ENCODE measurements at places on chromosomes 4 and X.

- DNase-seq = no peak
These were observed 35.6 kb downstream of the STEEP1 start for GRCh38 chrX:119529345-119530276.

DNA sequence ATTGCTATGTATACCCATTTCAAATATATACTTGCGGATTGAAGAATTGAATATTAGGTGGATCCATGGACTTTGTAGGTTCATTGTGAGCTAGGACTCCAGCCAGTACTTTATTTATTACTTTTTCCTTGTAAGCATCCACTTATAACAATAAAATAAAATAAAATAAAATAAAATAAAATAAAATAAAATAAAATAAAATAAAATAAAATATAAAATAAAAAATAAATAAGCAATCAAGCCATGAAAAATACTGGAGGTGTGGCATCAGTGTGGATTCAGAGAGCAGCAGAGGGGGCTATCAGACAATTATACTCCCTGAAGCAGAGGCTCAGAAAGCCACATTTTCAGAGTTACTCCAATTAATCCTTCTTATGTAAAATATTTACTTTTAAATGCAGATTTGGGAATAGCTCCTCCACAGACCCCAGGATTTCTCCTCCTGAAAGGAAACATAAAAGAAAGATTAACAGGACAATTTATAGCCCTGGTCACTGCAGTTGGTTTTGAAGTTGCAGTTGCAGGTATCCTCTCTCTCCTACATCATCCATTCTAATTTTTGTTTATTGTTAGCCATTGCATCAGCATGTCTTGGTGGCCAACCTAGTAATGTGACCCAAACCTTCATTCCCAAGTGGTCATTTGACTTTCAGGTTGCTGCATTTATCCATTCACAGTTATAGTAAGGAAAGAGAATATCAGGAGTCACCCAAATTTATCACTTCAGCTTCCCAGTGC lies 2025.2 kb upstream of the IGFBP7 start:
- no peak for DNase-seq

- no peak for DNase-seq
These were observed 33.8 kb upstream of the FAT4 start for GRCh38 chr4:125280892-125281403.

- no peak for DNase-seq
These were observed 85.0 kb upstream of the TENT5D start for GRCh38 chrX:80335062-80335830.

DNA sequence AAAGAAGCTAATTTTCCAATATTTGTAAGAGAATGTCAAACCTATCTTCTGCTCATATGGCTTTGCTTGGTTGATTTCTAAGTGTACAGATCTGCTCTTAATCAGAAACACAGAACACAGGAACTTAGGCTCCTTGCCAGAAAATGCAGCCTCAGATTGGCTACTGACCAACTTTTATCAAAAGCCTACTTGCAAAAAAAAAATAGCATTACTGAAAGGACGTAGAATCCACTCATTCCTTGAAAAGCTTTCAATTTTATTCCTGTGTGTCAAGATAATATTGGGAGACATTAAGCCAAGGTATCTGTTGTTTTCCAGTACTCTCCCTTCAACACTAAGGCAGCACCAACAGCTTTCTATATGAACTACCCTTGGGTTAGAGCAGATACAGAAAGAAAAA lies 127.6 kb upstream of the INTU start:
- no peak for DNase-seq

DNA sequence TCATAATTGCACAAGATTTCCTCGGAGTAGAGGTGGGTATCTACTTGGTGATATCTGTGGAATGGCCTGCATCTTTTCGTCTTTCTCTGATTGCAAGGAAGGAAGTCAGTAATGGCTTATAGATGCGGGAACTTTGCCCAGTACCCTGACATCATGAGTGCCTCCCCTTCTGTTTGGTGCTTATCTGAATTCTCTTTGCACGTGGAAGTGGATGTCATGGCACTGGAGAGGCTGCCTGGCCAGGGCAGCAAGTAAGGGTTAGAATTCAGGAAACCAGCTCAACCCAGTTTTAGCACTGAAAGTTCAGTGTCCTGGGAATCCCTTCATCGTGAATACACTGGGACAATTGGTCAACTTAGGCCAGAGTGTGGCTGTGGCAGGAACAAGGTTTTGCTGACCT lies 83.5 kb upstream of the RAPGEF2 start:
- no peak for DNase-seq

GRCh38 chrX:14529290-14529989 lies at the start of gene GLRA2:
Gene GLRA2 (plus strand): TSS chrX:14529536. CDS start chrX:14530058, 522 bp downstream.
- peak; percentile 27 for DNase-seq

- no peak for DNase-seq
These were observed 222.3 kb downstream of the FAM47A start for GRCh38 chrX:33909836-33910235.

DNA sequence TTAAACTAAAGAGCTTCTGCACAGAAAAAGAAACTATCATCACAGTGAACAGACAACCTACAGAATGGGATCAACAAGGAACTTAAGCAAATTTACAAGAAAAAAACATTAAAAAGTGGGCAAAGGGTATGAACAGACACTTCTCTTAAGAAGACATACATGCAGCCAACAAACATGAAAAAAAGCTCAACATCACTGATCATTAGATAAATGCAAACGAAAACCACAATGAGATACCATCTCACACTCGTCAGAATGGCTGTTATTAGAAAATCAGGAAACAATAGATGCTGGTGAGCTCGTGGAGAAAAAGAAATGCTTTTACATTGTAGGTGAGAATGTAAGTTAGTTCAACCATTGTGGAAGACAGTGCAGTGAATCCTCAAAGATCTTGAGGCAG lies 27.8 kb downstream of the PAPSS1 start:
- no peak for DNase-seq

DNA sequence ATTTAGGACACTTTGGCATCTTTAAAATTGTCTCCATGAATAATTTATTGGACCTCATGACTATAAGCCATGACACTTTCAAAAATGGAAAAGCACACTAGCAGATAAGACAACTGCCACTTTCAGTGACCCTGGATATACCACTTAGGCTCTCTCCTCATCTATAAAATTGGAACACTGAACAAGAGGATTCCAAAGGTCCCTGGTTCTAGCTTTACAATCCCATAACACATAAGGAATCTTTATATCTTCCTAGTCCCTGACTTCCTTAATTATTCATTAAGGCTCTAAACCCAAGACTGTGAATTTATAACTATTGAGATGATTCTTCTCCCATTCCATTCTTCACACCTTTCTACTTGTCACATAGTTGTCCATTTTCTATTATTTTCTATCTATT lies 190.2 kb downstream of the SCFD2 start:
- DNase-seq = no peak

DNA sequence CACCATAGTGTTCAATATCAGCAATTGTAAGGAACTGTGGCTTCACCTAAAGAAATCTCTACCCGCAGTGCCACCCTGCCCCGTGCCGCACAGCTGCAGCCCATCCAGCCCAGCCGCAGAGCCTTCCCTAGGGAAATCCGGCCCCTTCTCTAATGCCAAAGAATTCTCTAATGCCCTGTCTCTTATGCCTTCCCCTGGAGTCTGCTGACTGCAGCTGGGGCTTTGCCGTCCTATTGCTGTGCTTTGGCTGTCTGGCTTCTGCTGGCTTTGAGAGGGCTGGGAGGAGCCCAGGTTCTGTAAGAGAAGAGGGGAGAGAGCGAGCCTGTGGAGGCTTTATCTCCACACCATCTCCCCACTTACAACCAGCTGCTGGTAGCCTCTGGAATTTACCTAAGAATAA lies 85.9 kb upstream of the HELT start:
- DNase-seq = no peak

DNA sequence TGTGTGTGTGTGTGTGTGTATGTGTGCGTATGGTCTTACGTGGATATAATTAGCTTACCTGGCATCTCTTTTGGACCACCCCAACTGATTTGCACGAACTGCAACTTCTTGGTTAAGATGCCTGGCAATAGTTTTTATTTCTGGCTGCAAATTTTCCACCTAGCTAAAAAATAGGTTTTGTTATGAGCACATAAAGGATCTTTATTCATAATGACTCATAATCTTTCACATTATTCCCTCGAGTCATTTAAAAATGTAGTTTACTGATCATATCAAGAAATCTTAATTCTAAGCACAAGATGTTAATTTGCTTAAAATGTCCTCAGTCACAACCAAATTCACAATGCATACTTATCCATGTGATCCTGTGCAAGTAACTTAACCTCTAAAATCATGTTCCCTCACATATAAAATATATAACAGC lies 1.5 kb downstream of the COX18 start:
- DNase-seq = no peak

DNA sequence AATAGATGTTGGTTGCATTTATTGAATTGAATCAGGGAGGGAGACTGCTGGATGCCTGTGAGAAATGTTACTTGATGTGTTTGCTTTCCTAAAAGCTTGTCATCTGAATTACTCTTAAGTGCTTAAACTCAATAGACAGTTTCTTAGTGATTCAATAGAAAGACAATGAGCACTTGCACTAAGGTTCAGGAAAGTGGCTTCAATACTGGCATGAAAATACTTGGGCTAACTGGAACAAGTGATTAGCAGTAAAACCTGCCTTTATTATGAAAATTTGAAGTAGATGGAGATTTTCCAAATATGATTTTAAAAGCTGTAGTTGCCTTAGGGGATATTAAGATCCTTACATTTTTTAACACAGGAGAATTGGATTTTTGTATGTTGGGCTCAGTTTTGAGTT lies 123.3 kb downstream of the RNF150 start:
- DNase-seq = no peak

- DNase-seq = peak; percentile 75
These were observed 115.0 kb upstream of the SHISA3 start for GRCh38 chr4:42282081-42282901.

DNA sequence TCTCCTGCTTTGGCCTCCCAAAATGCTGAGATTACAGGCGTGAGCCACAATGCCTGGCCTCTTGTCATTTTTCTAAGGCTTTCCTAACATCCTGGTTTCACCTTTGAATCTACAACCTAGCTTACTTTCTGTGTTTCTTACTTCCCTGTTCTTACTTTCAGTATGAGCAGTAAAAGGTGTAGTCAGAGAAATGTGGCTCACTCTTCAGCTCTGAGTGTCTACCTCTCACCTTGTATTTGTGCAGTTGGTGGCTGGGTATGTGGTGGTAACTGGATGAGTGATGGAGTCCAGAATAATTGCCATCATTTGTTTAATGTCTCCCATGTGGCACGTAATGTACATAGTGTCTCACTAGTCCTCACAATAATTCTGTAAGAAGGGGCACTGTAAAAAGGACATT lies 19.1 kb upstream of the CXCL11 start:
- no peak for DNase-seq

- no peak for DNase-seq
These were observed 979.1 kb downstream of the TECRL start for GRCh38 chr4:63430105-63430504.

GRCh38 chr4:94534401-94535312 lies 82.9 kb downstream of the PDLIM5 start:
- DNase-seq = no peak

GRCh38 chrX:19350941-19351384 lies 7.2 kb downstream of the PDHA1 start:
- no peak for DNase-seq

- no peak for DNase-seq
These were observed 495.0 kb upstream of the SLIT2 start for GRCh38 chr4:19756661-19757060.

DNA sequence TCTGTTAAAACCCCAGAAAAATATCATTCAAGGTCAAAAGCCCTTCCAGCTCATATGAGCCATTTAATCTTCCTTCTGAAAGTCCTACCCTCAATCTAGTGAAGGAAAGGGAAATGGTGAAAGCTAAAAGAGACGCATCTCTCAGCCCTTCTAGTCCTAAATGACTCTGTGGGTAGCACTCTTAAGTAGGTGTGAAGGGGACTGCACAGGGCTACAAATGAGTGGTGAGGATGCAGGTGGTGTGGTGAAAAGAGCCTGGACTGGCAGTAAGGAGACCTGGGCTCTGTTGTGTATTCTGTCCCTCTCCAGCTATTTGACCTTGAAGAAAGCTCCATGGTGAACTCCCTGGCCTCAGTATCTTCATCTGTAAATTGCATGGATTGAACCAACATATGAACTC lies 671.8 kb upstream of the DIPK2B start:
- DNase-seq = no peak

GRCh38 chr4:126414741-126415140 lies 1100.0 kb downstream of the FAT4 start:
- no peak for DNase-seq

- DNase-seq = no peak
These were observed 54.3 kb upstream of the STIM2 start for GRCh38 chr4:26806331-26806730.

DNA sequence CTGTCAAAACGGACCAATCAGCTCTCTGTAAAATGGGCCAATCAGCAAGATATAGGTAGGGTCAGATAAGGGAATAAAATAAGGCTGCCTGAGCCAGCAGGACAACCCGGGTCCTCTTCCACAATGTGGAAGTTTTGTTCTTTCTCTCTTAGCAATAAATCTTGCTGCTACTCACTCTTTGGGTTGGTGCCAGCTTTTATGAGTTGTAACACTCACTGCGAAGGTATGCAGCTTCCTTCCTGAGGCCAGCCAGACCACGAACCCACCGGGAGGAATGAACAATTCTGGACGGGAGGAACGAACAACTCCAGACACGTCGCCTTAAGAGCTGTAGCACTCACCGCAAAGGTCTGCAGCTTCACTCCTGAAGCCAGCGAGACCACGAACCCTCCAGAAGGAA lies 287.8 kb downstream of the RAPGEF2 start:
- DNase-seq = no peak

- no peak for DNase-seq
These were observed 17.0 kb downstream of the HPSE start for GRCh38 chr4:83317671-83318070.

- DNase-seq = no peak
These were observed 1403.5 kb upstream of the PABPC4L start for GRCh38 chr4:135605076-135605475.

GRCh38 chr4:154740462-154740861 lies 3.3 kb upstream of the LRAT start:
- no peak for DNase-seq

DNA sequence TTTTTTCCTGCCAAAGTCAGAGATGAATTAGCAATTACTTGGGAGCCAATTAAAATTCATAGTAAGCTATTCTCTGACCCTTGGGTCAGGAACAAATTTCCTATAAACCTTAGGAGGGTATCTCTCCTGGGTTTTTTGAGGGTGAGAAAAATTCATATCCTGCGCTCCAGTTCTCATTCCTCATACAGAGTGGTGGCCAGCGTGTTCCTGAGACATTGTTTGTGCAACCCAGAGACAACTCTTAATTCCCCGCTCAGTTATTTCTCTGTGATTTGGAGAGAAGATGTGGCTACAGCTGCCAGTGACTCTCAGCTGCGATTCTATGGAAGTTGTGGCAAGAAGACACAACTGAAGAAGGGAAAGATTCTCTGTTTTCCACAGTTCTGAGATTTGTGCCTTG lies 37.9 kb upstream of the CBR4 start:
- no peak for DNase-seq

DNA sequence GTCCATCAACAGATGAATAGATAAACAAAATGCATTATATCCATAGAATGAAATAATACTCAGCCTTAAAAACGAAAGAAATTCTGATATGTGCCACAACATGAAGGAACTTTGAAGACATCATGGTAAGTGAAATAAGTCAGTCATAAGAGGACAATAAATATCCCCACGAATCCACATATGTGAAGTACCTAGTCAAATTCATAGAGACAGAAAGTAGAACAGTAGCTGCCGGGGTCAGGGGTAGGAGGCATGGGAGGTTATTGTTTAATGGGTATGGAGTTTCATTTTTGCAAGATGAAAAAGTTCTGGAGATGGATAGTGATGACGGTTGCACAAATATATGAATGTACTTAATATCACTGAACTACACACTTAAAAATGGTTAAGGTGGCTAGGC lies 151.6 kb upstream of the MAP3K15 start:
- no peak for DNase-seq

Measured in NCI-H460 (cell line).